Adrenal gland (tissue), 19 donors: ENCODE measurements at places on chromosomes 3 and 15. TPM values are rescaled to one million over a fixed set of nuclear protein-coding genes. Genes with fewer than 3 reads are reported as not detected.

Gene NR2E3
- 1.4 TPM for polyA plus RNA-seq

Gene CA12
- polyA plus RNA-seq: 0.20 TPM

Gene SERINC4
- polyA plus RNA-seq: 0.30 TPM

Gene MEGF11
- not detected for polyA plus RNA-seq

Gene ACKR4
- 2.0 TPM for polyA plus RNA-seq

Gene ZDHHC19
- 59.2 TPM for polyA plus RNA-seq

Gene LEO1
- polyA plus RNA-seq: 9.5 TPM

Gene SERPINI2
- polyA plus RNA-seq: not detected

Gene MYL3
- polyA plus RNA-seq: 5.7 TPM

Gene UQCC5
- polyA plus RNA-seq: 330 TPM

Gene HRG
- polyA plus RNA-seq: not detected

Gene GOLGA8O
- 0.27 TPM for polyA plus RNA-seq

Gene PLSCR2
- polyA plus RNA-seq: not detected

- H3K27ac ChIP-seq: no peak overlapping the region
- no peaks in the 10 kb centered on the region for H3K36me3 ChIP-seq
- no peak overlapping the region for H3K4me3 ChIP-seq
- H3K27me3 ChIP-seq: no peaks in the 10 kb centered on the region
- no peak for DNase-seq
Observed at GRCh38 chr15:62777671-62778070, 264.9 kb upstream of the TPM1 start.

DNA sequence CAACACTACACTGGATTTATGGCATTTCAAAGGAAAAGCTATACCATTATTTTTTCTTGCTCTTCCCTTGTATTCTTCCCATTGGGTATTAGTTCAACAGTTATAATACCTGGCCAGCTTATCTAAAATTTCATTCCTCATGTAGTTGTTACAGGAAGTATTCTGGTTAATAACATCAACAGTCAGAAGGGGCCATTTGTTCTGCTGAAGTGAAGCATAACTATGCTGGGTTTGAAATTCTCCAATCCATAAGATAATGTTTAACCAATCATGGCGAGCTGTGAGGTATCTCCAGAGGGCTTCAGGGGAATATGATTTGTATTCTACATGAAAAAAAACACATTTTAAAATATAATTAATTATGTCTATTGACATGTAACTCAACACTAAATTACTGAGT is 43.4 kb downstream of the SPG11 start:
- no peaks in the 10 kb centered on the region for H3K27me3 ChIP-seq
- DNase-seq: no peak
- no peak overlapping the region for H3K27ac ChIP-seq
- H3K4me1 ChIP-seq: no peaks in the 10 kb centered on the region

GRCh38 chr3:42855547-42856380 is 19.9 kb downstream of the CYP8B1 start:
- no peaks in the 10 kb centered on the region for H3K36me3 ChIP-seq
- no peak overlapping the region for H3K4me3 ChIP-seq
- H3K4me1 ChIP-seq: peaks cover 8% of the 10 kb centered on the region
- H3K27ac ChIP-seq: no peak overlapping the region
- no peak for DNase-seq
- no peaks in the 10 kb centered on the region for H3K27me3 ChIP-seq

GRCh38 chr3:7640787-7641186 is 779.9 kb downstream of the GRM7 start:
- H3K4me3 ChIP-seq: no peak overlapping the region
- H3K36me3 ChIP-seq: no peaks in the 10 kb centered on the region
- no peaks in the 10 kb centered on the region for H3K27me3 ChIP-seq
- H3K27ac ChIP-seq: no peak overlapping the region
- no peaks in the 10 kb centered on the region for H3K4me1 ChIP-seq

DNA sequence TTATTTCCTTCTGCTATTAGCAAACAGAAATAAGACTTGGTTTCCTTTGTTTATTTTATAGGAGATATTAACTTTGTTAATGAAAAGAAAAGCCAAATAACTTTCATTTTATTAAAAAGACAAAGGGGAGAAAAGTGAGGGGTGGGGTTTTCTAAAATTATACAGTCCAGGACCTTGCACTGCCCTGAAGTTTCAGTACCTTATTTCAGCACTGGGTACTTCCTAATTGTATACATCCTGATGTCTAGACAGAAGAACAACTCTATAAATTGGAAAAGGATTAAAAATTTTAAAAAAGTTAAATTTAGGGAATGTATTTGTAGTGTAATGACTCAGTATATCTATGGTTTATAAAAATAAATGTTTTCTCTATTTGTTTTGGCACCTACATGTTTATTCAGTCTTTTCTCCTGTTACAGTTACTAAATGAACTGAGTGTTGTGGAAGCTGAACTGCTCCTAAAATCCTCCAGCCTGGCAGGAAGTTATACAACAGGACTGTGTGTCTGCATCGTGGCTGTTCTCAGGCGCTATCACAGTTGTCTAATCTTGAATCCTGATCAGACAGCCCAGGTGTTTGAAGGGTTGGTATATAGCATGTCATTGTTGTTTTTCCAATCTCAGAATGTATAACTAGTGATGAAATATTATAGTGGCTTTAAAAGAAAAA is 27.6 kb upstream of the P2RY13 start:
- DNase-seq: no peak
- H3K4me1 ChIP-seq: no peaks in the 10 kb centered on the region
- H3K27me3 ChIP-seq: no peaks in the 10 kb centered on the region
- no peak overlapping the region for H3K4me3 ChIP-seq

GRCh38 chr3:373193-373779 is 176.7 kb downstream of the CHL1 start:
- no peak overlapping the region for H3K27ac ChIP-seq
- no peaks in the 10 kb centered on the region for H3K4me1 ChIP-seq
- no peaks in the 10 kb centered on the region for H3K36me3 ChIP-seq
- DNase-seq: no peak
- peaks cover 6% of the 10 kb centered on the region for H3K27me3 ChIP-seq

GRCh38 chr3:136141891-136142290 is 54.2 kb downstream of the MSL2 start:
- H3K36me3 ChIP-seq: no peaks in the 10 kb centered on the region
- H3K27me3 ChIP-seq: no peaks in the 10 kb centered on the region
- no peak overlapping the region for H3K27ac ChIP-seq
- H3K4me1 ChIP-seq: peaks cover 15% of the 10 kb centered on the region
- H3K4me3 ChIP-seq: no peak overlapping the region

GRCh38 chr3:155418407-155418806 is 124.9 kb upstream of the STRIT1 start:
- no peaks in the 10 kb centered on the region for H3K36me3 ChIP-seq
- DNase-seq: no peak

- H3K27me3 ChIP-seq: no peaks in the 10 kb centered on the region
- H3K4me1 ChIP-seq: no peaks in the 10 kb centered on the region
- H3K36me3 ChIP-seq: no peaks in the 10 kb centered on the region
- no peak overlapping the region for H3K4me3 ChIP-seq
Observed at GRCh38 chr15:31834654-31835053, 195.7 kb upstream of the CHRNA7 start.

- no peak overlapping the region for H3K4me3 ChIP-seq
- H3K36me3 ChIP-seq: no peaks in the 10 kb centered on the region
- no peak overlapping the region for H3K27ac ChIP-seq
- no peak for DNase-seq
Observed at GRCh38 chr15:80405970-80406369, 1.8 kb downstream of the ARNT2 start.

GRCh38 chr3:151445273-151446001 is 15.4 kb downstream of the IGSF10 start:
- no peak overlapping the region for H3K27ac ChIP-seq
- no peak for DNase-seq
- H3K27me3 ChIP-seq: no peaks in the 10 kb centered on the region
- no peaks in the 10 kb centered on the region for H3K4me1 ChIP-seq
- H3K36me3 ChIP-seq: no peaks in the 10 kb centered on the region

- no peaks in the 10 kb centered on the region for H3K36me3 ChIP-seq
- no peak overlapping the region for H3K27ac ChIP-seq
- H3K27me3 ChIP-seq: no peaks in the 10 kb centered on the region
- H3K4me1 ChIP-seq: no peaks in the 10 kb centered on the region
Observed at GRCh38 chr3:159916052-159916451, 72.6 kb upstream of the IL12A start.

DNA sequence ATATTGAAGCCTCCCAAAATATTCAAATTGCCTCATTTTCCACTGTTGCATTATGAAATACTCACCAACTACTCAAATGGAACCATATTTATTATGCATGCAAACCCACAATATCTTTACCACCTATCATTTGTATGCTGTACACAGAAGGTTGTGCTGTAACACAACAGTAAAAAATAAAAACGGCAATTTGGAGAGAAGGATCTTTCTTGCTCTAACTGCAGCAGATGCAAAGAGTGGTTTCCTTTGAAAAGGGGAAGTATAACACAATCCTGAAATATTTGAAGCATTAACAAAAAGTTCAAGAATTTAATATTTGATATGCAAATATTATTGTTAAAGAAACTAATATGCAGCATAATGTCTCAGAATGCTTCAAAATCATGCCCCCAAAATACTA is 244.5 kb upstream of the SUCLG2 start:
- no peaks in the 10 kb centered on the region for H3K36me3 ChIP-seq
- H3K27ac ChIP-seq: no peak overlapping the region
- no peaks in the 10 kb centered on the region for H3K27me3 ChIP-seq
- no peak for DNase-seq
- no peaks in the 10 kb centered on the region for H3K4me1 ChIP-seq
